ENCODE measurements at places on chromosomes 3 and 15.

- DNase-seq: no peak
These were observed 84.7 kb downstream of the OPA1 start for GRCh38 chr3:193677734-193678133.

GRCh38 chr3:100209948-100210771, 50.6 kb upstream of the TBC1D23 start:
- no peak for DNase-seq

GRCh38 chr3:190972840-190973270, 110.4 kb upstream of the GMNC start:
- DNase-seq: no peak

GRCh38 chr3:49805897-49806701, 3.0 kb downstream of the INKA1 start:
- no peak for DNase-seq

GRCh38 chr3:86989006-86989405, 1.9 kb downstream of the VGLL3 start:
- no peak for DNase-seq

GRCh38 chr15:70356062-70356860, 258.5 kb upstream of the TLE3 start:
- no peak for DNase-seq

DNA sequence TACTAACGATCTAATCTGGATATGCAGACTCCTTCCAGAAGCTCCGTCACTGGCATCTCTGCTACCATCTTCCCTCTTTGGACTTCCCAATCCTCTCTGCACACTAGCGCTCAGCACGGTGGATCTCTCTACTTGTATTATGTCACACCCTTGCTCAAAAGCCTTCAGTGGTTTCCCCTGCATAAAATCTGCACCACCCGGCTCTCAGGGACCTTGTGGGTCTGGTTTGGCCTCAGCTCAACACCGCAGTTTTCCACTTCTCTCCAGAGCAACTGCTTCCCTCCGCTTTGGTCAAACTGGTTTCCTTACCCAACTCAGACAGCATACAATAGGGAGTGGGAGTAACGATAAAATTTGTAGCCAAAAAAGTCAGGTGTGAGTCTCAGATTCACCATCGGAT, 30.7 kb upstream of the HES1 start:
- no peak for DNase-seq

GRCh38 chr3:151971814-151972579, 98.6 kb downstream of the SUCNR1 start:
- DNase-seq: no peak

- DNase-seq: no peak
These were observed 3.7 kb downstream of the HRG start for GRCh38 chr3:186669378-186670084.

DNA sequence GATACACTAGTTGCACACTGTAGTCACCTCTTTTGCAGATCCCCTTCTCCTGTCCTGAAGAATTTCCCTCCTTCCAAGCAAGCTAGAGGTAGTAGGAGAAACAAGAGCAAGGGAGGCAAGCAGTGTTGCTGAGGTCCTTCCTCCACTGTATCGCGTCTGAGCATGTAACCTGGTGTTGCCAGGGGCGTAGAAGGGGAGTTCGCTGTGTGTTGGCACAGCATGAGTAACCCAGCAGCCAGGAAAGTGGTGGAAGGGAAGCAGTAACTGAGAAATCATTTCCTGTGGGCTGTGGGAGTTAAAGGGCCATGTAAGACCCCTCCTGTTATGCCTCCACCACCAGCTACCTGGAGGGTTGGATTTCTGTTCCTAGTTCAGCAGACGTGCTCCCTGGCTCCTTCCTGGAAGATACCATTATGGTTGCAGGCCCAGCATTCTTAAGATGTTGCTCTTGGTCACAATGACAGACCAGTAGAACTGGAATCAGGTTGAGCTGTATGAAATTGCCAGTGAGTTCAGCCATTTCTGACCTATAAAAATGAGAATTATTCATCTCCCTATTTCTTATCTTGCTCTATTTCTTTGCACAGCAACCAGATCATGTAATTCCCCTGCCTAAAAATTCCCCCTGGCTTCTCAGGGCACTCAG, 215.3 kb upstream of the TOPAZ1 start:
- DNase-seq: no peak

DNA sequence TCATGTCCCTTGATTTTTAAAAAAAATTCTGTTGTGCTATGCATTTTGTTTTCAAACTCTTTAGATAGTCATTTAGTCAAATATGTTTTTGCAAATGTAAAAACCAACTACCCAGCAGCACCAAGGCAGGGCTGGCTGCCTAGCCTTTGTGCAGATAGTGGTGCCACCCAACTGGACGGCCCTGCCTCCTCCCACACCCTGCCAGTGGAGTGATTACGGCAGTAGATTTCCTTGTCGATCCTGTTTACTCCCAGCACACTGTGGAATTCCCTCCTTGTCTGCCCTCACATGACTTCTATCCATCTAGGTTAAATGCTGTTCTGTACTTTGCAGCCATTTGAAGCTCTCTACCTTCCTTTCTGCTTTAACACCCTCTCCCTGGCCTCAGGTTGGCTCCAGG, 79.4 kb upstream of the PLXNA1 start:
- DNase-seq: no peak

GRCh38 chr15:81511138-81511537, 137.1 kb upstream of the TMC3 start:
- DNase-seq: no peak

- DNase-seq: no peak
These were observed 185.6 kb upstream of the ADAMTS9 start for GRCh38 chr3:64873400-64873799.
